T-helper 9 cell (primary cell): ENCODE measurements at places on chromosomes 12 and 14.

GRCh38 chr14:74510959-74511409 lies 17.4 kb downstream of the ISCA2 start:
- no peak for DNase-seq

DNA sequence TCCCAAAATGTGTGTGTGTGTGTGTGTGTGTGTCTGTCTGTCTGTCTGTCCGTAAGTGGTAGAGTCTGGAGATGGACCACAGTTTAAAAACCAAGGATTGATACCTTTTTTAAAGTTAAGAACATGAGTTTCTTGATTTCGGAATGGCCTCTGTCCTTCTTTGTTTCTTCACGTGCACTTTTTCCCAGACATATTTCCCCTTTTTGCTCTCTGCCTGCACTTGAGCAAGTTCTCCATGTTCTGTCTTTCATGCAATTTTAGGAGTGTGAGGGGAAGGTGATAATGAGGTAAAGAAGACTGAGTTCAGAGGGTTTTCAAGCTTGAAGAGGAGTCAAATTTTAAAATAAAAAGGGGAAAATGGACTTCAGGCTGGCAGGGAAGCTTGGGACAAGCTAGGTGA lies 12.7 kb downstream of the OLR1 start:
- no peak for DNase-seq

DNA sequence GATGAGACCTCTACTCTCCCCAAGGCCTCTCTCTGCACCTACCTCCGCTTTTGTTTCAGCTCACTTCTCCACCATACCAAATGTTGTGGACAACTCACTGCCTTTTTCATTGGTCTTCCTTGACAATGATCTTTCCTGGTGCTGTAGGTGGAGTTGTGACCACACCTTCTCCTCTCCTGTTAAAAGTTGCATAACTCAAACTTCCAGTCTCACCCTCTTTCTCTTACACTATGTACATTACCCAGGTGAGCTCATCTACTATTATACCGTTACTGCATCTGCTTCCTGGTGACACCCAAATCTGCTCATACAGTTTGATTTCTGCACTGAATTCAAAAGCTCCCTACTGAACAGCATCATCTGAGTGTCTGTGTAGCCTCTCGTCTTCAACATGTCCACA lies 542.8 kb downstream of the GALC start:
- no peak for DNase-seq

- no peak for DNase-seq
Measured at GRCh38 chr12:75709503-75709902, 198.1 kb upstream of the KRR1 start.

GRCh38 chr14:95545515-95546168 lies 10.8 kb downstream of the GLRX5 start:
- DNase-seq: no peak

GRCh38 chr14:28709571-28710305 lies 56.8 kb upstream of the FOXG1 start:
- no peak for DNase-seq

DNA sequence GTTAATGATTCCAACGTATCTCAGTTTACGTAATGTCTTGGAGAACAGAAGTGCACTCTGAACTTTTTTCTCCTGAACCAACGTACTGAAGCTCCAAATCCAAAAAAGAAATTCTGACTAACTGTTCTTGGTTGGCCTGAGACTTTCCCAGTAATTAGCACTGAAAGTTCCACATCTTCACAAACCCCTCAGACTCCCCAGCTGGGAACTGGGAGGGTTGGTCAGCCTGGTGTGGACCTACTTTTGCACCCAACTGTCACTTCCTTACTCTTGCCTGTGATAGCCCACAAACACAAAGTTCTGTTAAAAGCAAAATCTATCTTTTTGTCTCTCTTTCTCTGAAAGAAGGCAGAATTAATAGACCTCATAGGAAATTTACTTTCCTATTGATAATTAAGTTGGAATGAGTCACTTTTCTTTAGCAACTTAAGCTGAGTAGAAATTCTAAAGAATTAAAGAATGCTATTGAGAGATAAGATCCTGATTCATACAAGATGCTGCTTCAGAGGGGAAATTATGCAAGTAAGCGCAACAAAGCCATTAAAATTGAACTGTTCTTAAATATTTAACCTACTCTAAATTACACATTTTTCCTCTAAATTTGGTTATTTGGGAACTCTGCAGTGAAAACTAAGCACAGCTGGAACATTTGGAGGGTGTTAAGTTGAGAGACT lies 155.0 kb downstream of the EPS8 start:
- DNase-seq: no peak

DNA sequence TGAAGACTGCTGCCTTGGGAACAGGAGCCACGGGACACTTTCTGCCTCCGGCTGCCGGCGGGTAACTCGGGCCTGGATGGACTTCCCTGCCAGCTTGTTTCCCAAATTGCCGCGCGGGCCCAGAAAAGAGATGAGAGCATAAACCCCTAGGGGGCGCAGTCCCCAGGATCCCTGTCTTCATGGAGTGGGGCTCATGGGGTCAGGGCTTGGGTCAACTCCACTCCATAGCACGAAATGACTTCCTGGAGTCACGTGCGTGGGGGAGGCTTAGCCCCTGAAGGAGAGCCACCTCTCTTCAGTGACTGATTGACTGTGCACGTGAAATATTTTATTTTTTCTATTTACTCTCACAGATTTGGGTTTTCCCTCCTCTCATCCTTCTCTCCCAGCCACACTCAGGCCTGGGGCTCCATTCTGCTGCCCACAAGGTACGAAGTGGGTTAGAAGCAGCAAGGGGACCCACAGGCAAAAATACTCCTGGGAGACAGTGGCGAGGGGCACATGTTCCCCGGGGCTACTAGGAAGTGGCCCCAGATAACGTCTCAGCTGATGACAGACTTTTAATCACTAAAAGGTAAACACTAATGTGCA lies 10.0 kb downstream of the PGF start:
- no peak for DNase-seq

DNA sequence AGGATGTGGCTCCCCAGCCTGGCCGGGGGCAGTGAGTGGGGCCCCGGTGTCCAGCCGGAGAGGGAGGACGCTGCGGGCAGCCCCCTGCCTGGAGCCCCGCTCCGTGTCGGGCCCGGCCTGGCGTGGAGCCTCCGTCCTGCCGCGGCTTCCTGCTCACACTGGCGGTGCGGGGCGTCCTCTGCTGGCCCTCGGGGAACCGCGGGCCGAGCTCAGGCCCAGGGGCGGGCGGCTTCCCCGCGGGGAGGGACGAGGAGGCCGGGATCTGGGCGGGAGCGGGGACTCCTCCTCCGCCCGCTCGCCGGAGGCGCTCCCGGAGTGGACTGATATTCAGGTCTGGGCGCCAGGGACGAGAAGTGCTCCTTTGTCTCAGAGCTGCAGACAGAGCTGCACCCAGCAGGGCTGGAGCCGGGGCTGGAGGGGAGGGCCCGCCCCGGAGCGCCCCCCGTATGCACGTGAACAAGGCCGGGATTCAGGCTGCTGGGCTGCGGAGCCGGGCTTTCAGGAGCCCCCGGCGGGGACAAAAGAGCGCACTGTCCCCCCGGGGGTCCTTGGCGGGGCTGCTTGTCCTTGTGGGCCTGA lies 2.2 kb downstream of the MMP17 start:
- no peak for DNase-seq

- no peak for DNase-seq
Measured at GRCh38 chr12:58357511-58357910, 416.1 kb downstream of the ATP23 start.

- no peak for DNase-seq
Measured at GRCh38 chr12:127595506-127595905, 671.5 kb upstream of the TMEM132C start.

DNA sequence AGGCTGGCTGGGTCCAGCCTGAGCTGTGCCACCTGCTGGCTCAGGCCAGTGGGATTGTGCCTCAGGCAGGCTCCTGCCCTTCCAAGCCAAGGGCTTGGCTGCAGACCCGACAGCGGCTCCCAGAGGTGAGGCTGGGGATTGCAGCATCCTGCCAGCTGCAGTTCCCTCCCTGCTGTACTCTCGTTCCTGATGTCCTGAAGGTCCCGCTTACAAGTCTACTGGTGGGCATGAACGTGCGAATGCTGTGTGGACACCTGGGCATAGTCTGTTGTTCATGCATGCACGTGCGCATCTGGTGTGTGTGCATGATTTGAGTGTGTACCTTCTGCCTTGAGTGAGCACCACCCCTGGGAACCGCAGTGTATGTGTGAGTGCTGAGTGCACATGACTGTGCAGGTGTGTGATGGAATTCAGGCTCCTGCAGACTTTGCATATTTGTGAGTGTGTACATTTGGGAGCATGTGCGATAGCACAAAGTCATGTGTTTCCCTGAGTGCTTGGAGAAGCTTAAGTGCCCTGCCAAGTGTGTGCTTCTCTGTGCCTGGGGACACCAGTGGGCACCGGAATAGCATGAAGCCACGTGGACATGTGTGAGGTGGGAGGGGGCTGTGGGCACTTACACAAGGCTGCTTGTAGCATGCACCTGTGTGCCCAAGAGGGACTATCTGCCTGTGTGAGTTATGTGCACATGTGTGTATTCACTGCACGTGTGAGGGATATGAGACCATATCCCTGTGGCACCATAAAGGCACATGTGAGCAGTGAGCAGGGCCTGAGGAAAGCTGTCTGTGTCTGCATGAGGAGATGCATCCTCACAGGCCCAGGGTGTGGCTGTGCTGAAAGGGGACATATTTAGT lies 19.3 kb upstream of the KRT7 start:
- DNase-seq: peak; percentile 47

- DNase-seq: no peak
Measured at GRCh38 chr14:58177125-58177524, 22.8 kb upstream of the ACTR10 start.

- peak; percentile 73 for DNase-seq
Measured at GRCh38 chr12:132523576-132524331, 33.8 kb downstream of the FBRSL1 start.

DNA sequence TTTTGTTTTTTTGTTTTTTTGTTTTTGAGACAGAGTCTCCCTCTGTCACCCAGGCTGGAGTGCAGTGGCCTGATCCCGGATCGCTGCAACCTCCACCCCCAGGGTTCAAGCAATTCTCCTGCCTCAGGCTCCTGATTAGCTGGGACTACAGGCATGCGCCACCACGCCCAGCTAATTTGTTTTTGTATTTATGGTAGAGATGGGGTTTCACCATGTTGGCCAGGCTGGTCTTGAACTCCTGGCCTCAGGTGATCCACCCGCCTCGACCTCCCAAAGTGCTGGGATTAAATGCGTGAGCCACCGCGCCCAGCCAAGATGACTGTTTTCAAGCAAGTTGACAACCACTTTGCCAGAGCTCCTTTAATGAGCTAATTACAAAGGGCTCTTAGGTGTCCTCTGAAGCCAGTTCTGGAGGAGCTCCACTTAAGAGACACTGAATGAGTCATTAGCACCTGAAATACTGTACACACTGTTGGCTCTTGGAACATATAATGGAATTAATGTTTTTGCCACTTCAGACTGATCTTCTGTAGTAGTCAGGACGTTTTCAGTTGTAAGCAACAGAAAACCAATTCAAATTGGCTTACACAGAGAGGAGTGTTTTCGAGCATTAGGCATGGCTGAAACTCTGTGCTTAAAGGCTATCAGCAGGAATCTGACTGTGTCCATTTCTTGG lies 55.4 kb upstream of the MED13L start:
- DNase-seq: no peak

DNA sequence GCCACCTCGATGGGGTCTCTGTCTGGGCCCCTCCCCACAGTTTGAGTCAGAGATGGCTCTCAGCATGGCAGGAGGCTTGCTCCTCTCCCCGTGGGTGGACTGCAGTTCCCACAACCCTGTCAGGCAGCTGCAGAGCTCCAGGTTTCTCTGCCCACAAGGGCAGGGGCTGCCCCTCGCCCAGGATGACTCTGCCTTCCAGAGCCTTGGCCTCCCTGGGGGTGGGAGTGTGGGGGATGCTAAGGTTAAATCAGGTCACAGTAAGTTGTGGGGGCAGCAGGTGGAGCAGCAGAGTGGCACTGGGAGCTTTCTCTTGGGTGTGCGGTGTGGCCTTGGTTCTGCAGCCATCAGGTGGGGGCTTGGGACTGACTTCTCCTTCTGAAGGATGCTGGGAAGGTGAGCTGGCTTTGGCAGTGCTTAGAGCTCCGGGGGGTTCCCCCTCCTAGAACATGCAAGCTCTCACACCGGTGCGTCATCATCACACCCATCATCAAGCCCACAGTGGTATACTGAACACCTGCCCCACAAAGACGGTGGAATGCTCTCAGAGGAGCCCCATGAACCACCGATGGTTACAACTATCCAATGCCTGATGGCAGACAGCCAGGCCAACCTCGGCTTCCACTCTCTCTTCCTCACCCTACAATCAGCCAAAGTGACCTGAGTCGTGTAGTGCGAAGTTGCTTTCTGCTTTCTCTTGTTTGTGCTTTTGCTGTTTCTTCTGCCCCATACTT lies 39.7 kb downstream of the ERH start:
- DNase-seq: no peak

GRCh38 chr14:62364800-62365280 lies 602.6 kb downstream of the SNAPC1 start:
- DNase-seq: no peak

DNA sequence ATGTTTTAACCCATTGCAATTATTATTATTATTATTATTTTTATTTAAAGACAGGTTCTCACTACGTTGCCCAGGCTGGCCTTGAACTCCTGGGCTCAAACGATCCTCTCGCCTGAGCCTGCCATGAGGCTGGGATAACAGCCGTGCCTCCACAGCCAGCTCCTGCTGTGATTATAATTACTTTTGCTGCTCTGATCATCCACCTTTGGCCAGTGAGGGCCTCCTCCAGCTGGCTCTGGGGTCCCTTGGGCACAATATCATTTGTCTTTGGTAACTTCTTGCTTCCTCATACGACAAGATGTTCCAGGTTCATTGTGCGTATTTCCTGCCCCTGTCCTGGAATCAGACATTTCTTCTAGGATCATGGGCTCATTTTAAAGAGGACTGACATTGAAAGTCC lies 28.4 kb downstream of the LRTM2 start:
- no peak for DNase-seq

- no peak for DNase-seq
Measured at GRCh38 chr14:49975276-49975675, 82.4 kb downstream of the ARF6 start.

- DNase-seq: no peak
Measured at GRCh38 chr12:102562836-102563425, 82.6 kb upstream of the IGF1 start.

DNA sequence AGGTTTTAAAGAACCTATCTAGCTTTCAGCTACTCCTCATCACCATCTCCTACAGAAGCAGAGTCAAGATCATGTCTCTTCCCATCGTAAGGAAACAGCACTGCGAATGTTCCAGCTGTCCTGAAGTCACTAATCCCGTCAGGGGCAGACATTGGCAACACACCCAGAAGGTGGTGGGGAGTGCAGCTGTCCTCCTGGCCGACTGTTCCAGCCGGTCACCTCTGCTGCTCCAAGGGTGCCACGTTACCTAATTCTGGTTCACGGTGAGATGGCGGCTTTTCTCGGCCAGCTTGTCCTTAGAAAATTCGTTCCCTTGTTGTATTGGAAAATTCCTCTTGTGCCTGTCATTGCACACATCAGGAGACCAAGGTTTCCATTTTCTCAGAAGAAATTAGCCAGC lies 196.2 kb downstream of the ZFP36L1 start:
- DNase-seq: no peak

GRCh38 chr14:93963692-93964091 lies 12.7 kb downstream of the ASB2 start:
- DNase-seq: no peak

GRCh38 chr12:131491916-131492490 lies 218.9 kb upstream of the SFSWAP start:
- no peak for DNase-seq

GRCh38 chr14:90814806-90815571 lies 1.2 kb downstream of the TTC7B start:
- DNase-seq: no peak

GRCh38 chr14:53915364-53916014 lies 41.1 kb downstream of the BMP4 start:
- no peak for DNase-seq

GRCh38 chr14:51211149-51211548 lies 28.9 kb upstream of the TMX1 start:
- no peak for DNase-seq
